ENCODE measurements at places on chromosomes 6 and 20.

DNA sequence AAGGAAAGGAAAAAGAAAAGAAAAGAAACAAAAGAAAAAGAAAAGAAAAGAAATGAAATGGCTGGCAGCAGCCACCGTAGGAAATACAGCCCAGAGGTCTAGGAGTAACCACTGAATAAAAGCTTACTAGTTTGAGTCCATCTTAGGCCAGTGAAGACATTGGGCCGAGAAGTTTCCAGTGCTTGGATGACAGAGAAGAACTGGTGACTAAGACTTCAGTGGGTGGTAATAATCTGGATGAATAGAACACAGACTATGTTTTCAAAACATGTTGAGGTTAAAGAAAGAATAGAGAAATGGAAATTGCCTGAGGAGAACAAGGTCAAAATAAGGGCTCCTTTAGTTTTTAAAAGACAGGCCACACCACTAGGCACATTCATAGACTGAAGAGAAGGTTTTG, 198.8 kb downstream of the ATXN1 start:
- DNase-seq = no peak

DNA sequence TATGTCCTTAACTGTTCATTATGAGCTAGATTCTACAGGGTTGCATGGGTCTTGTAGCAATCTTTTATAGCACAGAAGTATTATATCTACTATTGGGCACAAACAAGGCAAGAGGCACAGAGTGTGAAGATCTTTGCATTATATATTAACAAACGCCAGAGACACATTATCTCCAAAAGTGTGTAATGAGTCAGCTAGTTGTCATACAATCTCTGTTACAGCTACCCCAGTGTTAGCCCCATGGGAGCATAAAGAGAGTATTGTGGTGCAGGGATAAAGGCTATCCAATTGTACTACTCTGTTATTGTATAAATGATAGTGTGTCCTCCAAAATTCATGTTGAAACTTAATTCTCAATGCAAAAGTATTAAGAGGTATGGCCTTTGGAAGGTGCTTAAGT, 148.4 kb upstream of the RIMS1 start:
- DNase-seq = no peak

- no peak for DNase-seq
Measured at GRCh38 chr20:431012-431904, 23.2 kb downstream of the RBCK1 start.

DNA sequence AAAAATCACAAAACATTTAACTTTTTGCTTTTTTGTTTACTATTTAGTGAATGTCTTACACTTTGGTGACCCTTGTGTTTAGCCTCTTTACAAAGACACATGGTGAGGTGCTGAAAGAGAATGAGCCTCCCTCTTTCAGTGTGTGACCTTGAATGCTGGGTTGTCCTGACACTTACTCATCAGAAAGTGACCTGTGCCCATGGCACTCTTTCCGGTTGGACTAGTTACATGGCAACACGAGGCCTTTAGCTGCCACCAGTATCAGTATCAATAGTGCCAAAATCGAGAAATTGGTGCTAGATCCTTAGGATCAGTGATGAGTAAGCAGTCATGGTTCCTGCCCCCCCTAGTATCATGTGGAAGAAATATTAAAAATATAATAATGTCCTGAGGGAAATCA, 1.7 kb upstream of the RPL7L1 start:
- no peak for DNase-seq

DNA sequence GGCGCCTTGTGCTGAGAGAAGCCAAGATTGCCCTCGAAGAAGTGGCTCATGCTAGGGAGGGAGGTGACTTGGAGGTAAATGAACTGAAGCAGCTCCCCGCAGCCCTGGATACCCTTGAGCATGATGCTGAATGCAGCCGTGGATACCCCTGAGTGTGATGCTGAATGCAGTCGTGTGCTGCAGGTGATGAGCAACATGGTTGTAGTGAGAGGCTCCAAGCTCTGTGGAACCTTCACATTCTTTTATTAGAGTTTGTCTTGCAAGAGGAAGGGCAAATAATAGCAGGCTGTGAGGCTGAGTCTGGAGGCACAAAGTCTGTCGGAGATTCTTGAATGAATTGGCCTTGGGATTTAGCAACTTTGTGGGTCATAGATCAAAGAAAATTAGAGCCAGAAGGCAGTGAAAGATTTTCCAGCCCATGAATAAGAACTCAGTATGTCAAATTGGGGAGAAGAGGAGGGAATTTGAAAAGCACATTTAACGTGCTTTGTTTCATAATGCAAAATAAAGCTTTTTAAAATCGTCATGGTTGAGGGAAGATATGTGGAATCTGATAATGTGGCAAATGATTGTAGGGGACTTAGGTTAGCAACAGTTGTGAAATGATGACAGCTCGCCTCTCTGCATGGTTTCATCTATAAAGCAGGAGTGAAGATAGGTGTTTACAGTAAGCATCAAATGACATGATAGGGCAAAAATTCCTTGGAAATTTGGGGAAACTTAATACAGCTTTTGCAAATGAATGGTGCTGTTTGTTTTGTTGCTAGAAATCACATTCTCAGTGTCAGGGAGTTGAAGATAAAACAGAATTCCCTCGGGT, 120.1 kb upstream of the TIAM2 start:
- DNase-seq = no peak

DNA sequence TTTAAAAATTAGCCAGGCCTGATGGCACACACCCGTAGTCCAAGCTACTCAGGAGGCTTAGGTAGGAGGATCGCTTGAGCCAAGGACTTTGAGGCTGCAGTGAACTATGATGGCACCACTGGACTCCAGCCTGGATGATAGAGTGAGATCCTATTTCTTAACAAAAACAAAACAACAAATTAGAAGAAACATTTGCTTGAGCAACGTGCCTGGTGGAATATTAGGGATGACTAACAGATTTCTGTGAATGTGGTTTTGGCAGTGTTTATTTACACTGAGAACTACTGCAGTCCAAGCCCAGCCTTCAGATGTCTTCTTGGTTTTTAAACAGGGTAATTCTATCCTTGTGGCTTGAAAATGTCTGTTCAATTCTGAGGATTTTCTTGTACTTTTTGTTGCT, 9.2 kb downstream of the PPP1R3G start:
- no peak for DNase-seq

DNA sequence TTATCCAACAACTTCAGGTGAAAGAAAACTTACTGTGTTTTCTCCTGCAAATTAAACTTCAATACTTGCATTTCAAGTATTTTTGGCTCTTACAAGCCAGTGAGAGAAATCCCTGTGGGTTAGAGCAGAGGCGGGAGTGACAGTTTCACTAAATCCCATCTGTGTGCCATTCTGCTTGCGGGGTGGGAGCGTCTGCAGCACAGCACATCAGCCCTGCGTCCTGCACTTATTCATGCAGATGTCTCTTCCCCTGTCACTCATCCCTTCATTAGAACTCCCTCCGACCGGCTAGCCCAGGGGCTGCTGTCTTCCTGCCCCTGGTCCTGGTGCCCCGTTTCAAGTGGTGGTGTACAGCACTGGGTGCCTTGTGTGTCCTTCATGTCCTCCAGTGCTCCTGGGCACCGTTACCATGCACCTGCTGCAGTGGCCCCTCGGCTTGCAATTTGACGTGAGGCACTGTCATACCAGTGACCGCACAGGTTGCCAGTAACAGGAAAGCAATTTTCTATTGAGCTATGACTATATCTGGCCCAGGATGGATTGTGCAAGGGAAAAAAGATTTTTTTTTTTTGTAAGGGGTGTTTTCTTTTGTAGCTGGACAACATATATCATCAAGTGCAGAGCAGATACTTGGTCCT, 59.4 kb downstream of the INSM1 start:
- DNase-seq = no peak

DNA sequence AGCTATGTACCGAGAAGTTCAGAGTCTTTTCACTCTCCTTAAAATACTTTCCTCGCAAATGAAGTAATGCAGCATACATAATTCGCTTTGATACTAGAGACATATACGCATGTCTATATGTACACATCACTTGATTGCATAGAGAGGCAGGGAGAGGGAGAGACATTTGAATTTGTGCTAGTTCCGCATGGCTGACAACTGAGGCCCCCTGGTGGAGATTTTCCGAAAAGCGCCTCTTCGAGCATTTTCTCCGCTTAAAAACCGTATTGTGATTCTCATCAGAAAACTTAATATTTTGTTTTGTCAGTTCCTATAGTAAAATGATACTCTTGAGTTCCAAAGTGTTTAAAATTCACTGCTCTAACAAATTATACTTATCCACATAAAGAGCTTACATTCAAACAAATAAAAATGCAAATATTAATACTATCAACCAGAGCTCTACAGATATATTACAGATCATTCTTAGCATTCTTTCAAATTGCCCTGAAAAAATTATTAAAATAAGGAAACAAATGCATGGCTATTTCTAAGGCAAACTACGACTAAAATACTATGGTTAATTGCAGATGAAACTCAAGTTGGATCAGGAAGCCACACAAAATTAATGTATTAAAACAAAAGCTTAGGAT, 637 bp downstream of the MYLK4 start:
- DNase-seq = peak; percentile 54

DNA sequence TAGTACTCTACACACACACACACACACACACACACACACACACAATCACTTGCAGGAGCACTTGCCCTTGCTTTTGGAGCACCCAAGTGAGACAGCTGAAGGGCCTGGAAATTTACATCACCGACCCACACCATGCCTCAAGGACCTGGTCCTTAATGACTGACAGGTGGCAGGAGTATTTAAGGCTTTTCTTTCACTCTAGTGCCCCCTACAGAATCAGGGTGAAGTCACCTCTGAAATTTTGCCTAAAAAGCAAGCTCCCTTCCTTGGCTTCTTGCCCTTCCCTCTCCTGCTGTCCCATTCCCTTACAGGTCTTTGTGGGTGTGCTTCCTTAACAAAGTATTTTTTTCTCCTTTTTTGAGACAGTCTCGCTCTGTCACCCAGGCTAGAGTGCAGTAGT, 353.5 kb upstream of the IRAK1BP1 start:
- DNase-seq = no peak

DNA sequence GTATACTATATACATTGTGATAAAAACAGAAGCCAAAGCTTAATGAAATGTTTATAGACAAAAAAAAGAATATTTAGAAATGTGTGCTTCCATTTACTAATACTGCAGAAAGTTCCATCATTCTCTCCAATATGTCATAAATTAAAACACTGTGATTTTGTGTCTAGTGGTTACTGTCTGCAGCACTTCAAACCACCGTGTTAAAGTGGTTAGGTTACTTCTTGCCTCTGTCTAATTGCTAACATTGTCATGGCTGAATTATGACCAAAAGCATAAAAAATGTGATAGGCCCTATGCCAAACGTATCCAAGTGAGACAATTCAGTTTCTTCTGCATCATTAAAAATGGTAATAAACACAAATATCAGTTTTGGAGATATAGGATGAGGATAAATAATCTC, 52.7 kb upstream of the CST5 start:
- no peak for DNase-seq

DNA sequence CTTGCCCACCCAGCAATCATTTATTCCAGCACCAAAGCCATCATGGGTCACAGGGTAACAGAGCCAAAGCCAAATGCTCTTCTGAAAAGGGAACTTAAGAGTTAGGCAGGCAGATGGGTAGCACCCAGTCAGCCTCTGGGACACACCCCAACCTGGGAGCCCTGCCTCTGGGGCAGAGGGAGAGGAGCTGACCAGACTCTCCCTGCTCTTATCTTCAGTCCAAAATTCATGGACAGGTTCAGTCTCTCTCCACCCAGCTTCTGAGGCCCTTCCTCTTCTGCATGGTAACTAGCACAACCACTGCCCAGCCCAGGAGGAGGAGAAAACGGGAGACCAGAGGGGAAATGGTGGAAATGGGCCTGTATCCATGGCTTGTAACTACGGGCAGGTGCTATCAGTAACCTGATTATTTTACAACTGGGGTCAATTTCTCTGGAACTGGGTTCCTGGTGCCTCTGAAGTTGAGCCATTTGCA, 105.4 kb downstream of the NOL4L start:
- no peak for DNase-seq

DNA sequence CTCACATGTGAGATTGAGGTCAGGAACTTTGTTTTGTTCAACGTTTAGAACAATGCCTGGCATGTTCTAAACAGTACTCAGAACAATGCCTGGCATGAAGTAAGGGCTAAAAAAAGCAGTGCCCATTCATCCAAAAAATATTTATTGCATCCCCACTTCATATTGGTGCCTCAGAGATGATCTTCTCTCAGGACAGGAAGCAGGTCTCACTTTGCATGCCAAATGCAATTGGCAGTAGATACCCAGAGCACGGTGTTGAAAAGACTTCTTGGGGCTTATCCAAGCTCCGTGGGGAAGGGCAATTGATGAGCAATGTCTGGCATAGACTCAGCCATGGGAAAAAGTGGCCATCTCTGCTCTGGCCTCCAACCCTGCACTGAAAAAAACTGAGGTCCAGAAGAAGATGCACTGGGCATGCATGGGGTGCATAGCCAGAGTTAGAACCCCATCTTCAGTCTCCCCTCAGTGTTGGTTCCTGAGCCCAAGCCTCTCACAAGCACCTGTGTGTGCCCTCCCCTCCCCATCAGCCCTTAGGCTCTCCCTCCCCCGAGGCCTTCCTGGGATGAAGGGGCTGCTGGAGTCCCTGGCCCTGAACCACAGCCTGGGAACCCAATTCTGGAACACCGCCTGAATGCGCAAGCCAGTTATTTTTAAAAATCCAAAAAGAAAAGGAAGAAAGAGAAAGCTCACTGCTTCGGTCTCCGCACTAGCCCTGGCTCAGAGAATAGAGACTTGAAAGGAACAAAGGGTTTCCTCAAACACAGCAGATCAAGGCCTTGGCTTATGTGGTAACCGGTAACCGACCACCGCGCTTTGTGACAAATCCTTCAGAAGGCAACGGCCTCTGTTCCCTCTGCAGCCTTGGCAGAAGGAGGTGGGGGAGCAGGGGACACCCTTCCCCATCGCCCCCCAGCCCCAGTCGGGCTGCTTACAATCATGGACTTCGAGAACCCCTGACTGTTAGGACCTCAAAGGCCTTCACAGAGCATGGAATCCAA, 78.5 kb upstream of the SIRPA start:
- peak; percentile 26 for DNase-seq

DNA sequence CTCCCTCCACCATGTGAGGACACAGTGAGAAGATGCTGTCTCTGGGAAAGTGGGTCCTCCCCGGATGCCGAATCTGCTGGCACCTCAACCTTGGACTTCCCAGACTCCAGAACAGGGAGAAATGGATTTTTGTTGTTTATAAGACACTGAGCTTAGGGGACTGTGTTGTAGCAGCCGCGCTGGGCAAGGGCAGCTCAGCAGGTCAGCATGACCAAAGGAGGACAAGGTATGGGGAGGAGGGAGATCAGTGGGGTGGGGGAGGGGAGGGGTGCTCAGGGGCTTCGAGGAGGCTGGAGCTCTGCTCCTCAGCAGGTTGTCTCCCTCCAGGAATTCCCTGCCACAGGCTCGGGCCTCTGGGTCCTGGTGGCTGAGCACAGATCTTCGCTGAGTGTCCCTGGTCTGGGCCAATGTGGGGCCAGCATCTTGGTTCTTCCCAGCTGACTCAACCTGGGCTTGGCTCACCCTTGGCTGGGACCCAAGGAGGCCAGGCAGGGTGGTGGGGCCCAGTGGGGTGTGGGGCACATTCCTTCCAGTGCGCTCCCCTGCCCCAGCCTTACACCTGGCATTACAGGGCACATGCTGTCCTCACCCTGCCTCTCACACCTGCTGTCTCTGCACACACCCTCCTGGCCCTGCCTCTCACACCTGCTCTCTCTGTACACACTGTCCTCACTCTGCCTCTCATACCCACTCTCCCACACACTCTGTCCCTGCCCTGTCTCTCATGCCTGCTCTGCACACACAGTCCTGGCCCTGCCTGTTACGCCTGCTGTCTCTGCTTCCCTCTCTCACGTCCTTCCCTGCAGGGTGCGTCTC, 107.3 kb downstream of the SYCP2 start:
- no peak for DNase-seq

GRCh38 chr6:57279013-57279412, 38.4 kb upstream of the PRIM2 start:
- no peak for DNase-seq
